Thymus (tissue), 14 donors: ENCODE measurements at places on chromosomes 16 and 17. TPM values are rescaled to one million over a fixed set of nuclear protein-coding genes. Genes with fewer than 3 reads are reported as not detected.

- peaks cover 69% of the 10 kb centered on the region for H3K4me1 ChIP-seq
- H3K27me3 ChIP-seq, result no peaks in the 10 kb centered on the region
- peaks cover 49% of the 10 kb centered on the region for H3K36me3 ChIP-seq
These were observed 1.3 kb downstream of the FUS start for GRCh38 chr16:31181102-31181830.

The NPIPB6 gene
- total RNA-seq, result 0.66 TPM

The TNFSF12 gene
- total RNA-seq, result 4.2 TPM

The KRTAP9-8 gene
- total RNA-seq, result not detected
